ENCODE measurements at places on chromosomes 3 and 15. TPM values are rescaled to one million over a fixed set of nuclear protein-coding genes. Genes with fewer than 3 reads are reported as not detected.

PAK2 gene
- total RNA-seq: 34.5 TPM

ISG20 gene
- 1.3 TPM for total RNA-seq

AP3B2 gene
- total RNA-seq: 0.64 TPM

GCHFR gene
- 2.6 TPM for total RNA-seq

XCR1 gene
- not detected for total RNA-seq

CFAP100 gene
- total RNA-seq: not detected

CIB2 gene
- total RNA-seq: 4.8 TPM

OXTR gene
- 310 TPM for total RNA-seq
